SW480 (cell line): ENCODE measurements at places on chromosomes 2 and 18.
A peak's percentile ranks its signal among the peaks of the same experiment; 100 is the strongest.

- DNase-seq: no peak
These were observed 143.1 kb downstream of the DNER start for GRCh38 chr2:229571243-229571642.

DNA sequence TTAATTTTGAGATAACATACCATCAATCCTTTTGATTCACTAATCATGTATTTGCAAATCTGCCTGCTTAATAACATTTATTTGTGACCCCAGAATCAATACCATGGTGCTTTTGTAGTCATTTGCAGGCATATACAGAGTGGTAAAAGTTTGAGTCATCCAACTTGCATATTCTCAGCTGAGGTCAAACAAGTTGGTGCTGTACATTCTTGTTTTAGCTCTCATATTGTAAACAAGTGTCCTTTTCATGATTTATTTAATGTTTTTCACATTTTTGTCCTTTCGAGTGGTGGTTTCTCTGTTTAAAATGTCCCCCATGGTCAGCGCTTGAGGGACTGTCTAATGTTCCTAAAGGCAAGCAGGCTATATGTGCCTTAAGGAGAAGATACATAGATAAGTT, 17.5 kb downstream of the RAB27B start:
- no peak for DNase-seq

- no peak for DNase-seq
These were observed 253.2 kb downstream of the NEDD4L start for GRCh38 chr18:58297198-58297597.

DNA sequence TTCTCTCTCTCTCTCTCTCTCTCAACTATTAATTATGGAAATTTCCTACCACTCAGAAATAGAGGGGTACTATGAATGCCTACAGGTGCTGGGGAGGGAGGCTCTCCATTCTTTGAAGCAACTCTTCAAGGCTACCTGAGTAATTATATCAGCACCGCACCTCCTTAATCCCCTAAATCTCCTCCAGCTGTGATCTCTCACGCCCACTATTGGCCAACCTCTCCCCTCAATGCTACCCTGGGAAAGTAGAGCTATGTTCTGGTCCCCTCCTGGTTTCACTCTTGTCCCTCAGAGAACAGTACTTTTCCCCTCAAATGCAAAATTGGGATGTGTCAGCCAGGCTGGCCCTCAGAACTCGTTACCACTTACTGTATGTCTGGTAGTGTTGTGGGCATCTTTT, 1.6 kb downstream of the MOCOS start:
- no peak for DNase-seq

DNA sequence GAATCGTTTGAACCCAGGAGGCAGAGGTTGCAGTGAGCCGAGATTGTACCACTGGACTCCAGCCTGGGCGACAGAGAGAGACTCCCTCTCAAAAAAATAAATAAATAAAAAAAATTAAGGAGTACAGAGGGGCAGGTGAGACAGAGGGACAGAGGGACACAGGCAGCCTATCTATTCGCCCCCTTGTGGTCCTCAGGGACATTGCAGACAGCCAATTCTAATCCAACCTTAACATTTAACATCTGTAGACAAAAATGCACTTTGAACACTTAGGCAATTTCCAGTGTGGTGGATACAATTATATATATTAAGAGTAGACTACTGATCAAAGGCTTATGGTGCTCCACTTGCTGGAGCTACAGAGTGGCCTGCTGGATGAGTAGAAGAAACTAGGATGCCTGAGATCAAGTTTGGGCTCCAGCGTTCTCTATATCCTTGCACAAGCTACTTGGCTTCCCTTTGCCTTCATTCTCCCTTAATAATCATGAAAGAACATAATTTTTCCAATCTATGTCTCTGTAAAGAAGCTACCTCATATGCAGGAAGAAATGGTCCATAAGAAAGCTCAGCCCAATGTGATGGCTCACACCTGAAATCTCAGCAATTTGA, 8.2 kb upstream of the SMARCAL1 start:
- DNase-seq: peak; percentile 59

GRCh38 chr2:3766824-3767223, 63.4 kb downstream of the DCDC2C start:
- no peak for DNase-seq
